ENCODE measurements at places on chromosomes 1 and 21.

GRCh38 chr1:158329733-158330132 is 1.6 kb downstream of the CD1B start:
- no peak for DNase-seq

- no peak for DNase-seq
These were observed 23.5 kb downstream of the LAMB3 start for GRCh38 chr1:209628618-209629299.

DNA sequence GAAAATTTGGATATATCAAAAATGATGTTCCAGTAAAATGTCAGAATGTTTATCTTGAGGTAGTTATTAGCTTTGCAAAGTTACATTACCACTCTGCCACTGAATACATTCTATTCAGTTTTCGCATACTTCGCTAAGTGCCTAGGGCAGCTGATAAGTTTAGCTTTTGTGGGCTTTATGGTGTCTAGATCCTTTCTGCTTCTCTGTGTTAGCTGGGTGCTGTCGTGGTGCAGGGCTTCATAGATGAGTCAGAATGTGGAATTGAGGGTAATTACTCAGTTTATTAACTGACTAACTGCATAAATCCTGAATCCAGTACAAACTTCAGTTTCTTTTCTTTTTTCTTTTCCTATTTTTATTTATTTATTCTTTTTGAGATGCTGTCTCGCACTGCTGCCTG is 21.5 kb downstream of the NCAM2 start:
- no peak for DNase-seq

GRCh38 chr1:1371746-1372711 is 3.0 kb downstream of the AURKAIP1 start:
- no peak for DNase-seq

GRCh38 chr1:100476735-100477290 is 61.1 kb upstream of the GPR88 start:
- DNase-seq, result no peak

DNA sequence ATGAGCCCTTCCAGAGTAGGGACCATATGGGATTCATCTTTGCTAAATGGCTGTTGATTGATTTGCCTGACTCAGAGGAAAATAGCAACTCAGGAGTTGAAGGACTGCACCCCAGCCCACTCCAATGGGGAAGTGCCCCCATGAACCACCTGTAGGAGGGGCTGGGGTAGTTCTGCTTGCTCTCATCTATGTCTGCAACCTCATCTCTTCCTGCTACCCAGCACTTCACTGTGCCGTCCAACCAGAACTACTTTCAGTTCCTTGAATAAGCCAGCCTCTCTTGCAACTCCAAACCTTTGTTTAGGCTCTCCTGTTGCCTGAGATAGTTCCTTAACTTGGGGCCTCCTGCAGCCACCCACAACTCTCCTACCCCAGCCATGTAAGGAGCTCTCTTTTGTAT is 26.6 kb downstream of the BEND5 start:
- DNase-seq, result no peak

GRCh38 chr1:71054281-71054731 is 6.7 kb upstream of the PTGER3 start:
- DNase-seq, result no peak

DNA sequence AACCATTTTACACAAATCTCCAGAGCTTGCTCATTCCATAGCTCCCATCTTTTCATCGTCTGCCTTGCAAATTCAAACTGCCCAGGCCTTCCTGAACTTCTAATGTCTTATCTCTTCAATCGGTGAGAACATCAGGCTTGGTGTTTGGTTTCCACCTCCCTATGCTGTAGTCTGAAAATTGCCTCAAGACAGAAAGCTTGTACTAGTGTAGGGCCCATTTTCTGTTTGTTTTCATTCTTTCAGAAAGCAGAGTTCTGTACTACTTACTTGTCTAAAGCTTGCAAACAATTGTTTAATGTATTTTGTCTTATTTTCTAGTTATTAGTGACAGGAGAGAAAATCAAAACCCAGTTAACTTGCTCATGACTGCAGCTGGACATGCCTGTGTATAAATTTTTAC is 16.8 kb downstream of the HOOK1 start:
- DNase-seq, result no peak

GRCh38 chr1:58949551-58950220 is 165.8 kb upstream of the JUN start:
- DNase-seq, result no peak

DNA sequence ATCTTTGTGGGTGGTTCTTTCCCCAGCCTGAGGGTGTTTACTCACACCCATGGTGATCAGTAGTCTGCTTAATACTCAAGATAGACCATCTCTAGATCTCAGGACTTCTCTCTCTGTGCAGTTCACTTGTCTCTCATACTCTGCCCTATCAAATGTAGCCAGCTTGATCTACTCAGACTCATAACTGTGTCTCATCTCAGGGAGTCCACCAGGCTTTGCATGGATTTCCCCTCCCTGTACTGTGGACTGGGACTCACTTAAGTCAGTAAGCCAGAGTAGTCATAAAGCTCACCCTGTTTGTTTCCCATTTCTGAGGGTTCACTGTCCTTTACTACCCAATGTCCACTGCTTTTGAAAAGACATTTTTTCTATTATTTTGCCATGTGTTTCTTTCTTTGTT is 41.8 kb downstream of the LYPLAL1 start:
- DNase-seq, result no peak

DNA sequence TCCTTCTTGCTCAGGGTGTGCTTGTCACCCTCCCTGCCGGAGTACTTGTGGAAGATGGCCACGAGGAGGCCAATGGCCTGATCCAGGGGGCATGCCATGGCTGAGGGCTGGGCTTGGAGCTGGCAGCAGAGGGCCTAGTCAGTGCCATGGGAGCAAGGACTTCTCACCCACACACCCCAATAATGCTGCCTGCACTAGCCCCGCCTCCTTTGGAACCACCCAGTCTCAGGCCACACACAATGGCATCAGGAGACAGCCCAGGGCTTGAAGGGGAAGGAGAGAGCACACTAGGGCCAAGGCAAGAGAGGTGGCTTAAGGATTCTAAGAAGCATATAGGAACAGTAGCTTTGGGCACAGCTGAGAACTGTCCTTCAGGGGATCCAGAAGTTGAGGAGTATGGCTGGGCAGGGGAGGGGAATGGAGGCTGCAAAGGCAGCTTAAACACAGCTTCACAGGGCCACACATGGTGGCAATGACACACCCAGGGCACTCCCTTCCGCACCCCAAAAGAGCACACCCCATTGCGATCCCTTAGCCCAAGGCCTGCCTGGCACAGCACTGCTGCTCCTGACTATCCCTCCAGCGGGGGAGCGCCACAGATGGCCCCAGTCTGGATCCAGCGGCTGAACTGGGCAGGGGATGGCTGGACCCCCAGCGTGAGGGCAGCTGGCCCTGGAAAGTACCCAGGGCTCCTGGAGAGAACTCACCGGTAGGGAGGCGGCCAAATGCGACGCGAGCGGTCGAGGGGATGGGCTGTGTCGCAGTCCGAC is at the start of gene S100A6:
TSS of gene S100A6 (minus strand) at position 750 of the 770 bp plus-strand sequence. CDS start at position 98, 652 bp downstream.
- DNase-seq, result no peak

GRCh38 chr1:17452686-17453085 is 13.2 kb upstream of the RCC2 start:
- no peak for DNase-seq

- peak; percentile 40 for DNase-seq
These were observed 58.6 kb downstream of the PBX1 start for GRCh38 chr1:164617377-164618201.

DNA sequence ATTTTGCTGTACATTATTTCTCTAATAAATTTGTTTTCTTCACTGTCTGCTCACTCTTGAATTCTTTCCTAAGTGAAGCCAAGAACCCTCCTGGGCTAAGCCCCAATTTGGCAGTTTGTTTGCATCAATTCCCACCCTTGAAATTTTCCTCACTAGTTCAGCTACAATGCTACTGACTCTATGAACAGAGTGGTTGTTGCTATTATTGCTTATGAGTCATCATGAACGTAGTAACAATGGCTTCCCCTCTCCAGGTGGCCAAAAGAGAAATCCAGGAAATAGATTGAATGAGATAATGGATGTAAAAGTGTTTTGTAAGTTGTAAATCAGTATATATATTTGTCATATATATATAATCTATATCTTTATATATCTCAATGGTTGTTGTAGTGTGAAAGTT is 193.0 kb downstream of the URB2 start:
- DNase-seq, result no peak

- no peak for DNase-seq
These were observed 89.1 kb upstream of the NEGR1 start for GRCh38 chr1:72371259-72372035.

- no peak for DNase-seq
These were observed 5.9 kb upstream of the PTPRF start for GRCh38 chr1:43524804-43525203.

DNA sequence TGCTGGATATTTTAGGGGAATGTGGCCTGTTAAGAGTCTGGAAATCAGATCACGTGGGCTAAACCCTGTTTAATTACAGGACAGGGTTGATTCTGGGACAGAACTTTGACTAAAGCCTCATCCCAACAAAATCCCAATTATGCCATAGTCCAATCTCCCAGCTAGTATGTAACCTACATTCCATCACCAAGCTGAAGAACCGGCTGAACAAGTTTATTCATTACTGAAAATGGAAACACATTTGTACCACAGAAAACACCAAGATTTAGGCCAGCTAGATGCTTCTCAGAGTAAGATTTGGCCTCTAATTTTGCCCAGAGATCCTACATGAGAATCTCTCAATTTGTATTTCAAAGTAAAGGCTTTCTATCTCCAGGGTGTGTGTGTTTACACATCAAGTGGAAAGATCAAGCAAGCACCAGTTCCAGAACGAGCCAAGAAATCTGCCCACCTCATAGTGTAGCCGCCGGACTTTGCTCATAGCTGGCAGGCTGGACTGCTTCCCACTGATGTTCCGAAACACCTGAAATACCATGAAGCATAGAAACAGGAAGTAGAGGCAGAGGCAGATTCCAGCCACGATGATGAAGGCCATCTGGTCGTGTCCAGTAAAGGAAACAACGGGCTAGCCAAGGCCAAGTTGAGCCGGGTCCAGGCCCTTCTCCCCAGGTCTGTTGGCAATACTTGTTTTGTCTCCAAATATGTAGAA is 86.8 kb downstream of the WLS start:
- no peak for DNase-seq

- DNase-seq, result no peak
These were observed 11.2 kb downstream of the SHISA4 start for GRCh38 chr1:201899683-201900429.

GRCh38 chr1:235073331-235073967 is 55.2 kb downstream of the TOMM20 start:
- no peak for DNase-seq

GRCh38 chr21:35699361-35699760 is 361.0 kb downstream of the SETD4 start:
- no peak for DNase-seq
